ENCODE measurements at places on chromosomes 2 and 18.

DNA sequence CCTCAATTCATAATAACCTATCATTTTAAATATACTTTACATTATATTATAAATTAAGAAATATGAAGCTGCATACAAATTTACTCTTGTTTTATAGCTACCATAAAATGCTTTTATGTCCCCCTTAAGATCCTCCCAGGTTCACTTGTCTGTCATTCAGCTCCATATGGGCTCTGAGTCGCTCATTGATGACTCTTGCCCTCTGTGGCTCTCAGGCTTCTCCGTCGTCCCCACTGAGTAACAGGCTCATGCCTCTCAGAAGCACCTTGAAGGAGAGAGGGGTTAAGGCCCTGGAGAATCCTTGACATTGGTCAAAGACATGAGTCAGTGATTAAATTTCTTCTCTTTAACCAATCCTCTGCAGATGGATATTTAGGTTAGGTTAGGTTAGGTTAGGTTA lies 6.2 kb upstream of the MCM6 start:
- no peak for DNase-seq

GRCh38 chr18:9433671-9434121 lies 41.6 kb upstream of the RALBP1 start:
- DNase-seq: peak; percentile 77

DNA sequence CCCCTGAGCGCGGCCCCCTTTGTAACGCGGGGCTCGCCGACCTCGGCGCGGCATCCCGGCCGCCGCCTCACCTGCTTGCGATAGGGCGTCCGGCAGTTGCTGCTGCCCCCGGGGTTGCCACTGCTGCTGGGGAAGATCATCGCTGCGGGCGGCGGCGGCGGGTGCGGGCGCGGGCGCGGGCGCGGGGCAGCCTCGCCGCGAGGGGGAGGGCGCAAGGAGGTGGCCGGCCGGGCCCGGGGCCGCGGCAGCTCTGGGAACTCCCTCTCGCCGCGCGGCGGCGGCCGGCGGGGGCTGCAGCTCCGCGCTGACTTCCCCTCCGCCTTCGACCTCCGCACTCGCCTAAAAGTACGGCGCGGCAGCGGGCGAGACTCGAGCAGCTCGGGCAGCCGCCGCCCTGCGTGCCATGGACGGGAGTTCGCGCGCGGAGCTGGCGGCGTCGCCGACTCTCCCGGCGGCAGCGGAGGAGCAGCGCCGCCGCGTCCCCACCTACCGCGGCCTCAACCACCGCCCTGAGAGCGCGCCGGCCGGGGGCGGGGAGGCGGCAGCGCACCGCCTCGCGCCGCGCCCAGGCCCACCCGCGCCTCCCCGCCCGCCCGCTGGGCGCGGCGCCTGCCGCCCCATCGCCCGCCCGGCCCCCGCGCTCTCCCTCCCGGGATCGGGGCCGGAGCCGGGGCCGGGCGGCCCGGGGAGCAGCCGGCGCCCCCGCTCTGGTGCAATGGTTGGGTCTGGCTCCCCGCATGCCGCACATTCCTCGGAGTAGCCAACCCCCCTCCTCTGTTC lies 86.0 kb downstream of the RBMS1 start:
- DNase-seq: peak; percentile 77

- DNase-seq: no peak
Measured at GRCh38 chr18:74654638-74655037, 57.0 kb downstream of the ZNF407 start.

DNA sequence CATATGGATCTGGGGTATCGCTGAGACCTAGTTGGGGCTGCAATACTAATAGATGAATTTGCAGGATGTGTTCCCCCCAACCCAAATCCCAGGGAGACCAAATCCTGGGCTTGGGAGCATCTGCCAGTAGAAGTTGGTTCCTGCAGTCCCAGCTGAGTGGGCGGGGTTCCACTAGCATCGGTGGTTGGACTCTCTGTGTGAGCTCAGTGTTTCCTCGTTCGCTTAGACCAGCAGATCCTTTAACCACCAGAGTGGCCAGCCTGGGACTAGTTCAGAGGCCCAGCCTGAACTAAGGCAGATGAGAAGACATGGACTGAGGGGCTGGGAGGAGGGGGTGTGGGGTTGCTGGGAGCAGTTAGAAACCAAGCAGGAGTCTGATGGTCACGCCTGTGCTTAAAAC lies 40.7 kb downstream of the PCARE start:
- DNase-seq: no peak

GRCh38 chr18:62637807-62638687 lies 77.3 kb upstream of the PHLPP1 start:
- no peak for DNase-seq

GRCh38 chr2:109168086-109168485 lies 39.1 kb downstream of the SH3RF3 start:
- no peak for DNase-seq

DNA sequence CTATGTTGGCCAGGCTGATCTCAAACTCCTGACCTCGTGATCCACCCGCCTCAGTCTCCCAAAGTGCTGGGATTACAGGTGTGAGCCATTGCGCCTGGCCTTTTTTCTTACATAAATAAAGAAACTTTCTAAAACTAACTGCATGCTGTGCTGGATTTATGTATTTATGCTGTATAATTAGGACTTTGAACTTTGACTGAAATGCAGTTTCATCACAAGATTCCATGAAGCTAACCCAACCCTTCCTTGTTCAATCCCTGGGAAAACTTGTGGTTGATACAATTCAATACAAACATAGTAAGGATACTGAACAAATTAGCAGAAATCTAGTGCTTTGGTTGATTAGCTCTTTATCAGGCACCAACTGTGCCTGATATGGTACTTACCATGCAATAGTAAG lies 20.9 kb upstream of the SLC35F5 start:
- no peak for DNase-seq

DNA sequence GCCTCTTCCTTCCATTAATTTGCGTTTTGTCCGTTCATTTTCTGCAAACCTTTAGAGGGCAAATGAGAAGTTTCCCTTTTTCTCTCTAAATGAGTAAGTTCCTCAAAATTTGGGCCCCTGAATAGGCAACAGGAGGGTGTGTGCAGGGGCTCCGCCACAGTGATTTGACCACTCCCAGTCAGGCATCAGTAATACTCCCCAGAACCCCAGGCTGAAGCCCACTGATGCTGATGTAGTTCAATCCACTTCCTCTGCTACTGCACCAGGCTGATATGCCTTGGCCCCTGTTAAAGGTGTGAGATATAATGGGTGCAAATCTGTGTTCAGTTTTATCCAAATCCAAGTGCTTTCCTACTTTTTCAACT lies 1150.0 kb downstream of the RPIA start:
- DNase-seq: no peak

- no peak for DNase-seq
Measured at GRCh38 chr2:111617299-111618225, 266.4 kb downstream of the ANAPC1 start.

DNA sequence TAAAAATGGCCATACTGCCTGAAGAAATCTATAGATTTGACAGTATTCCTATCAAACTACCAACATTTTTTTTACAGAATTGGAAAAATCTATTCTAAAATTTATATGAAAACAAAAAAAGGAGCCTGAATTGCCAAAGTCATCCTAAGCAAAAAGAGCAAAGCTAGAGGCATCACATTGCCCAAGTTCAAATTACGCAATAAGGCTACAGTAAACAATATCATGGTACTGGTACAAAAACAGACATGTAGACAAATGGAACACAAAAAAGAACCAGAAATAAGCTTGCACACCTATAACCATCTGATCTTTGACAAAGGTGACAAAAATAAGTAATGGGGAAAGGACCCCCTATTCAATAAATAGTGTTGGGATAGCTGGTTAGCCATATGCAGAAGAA lies 50.2 kb upstream of the THSD7B start:
- DNase-seq: no peak

GRCh38 chr2:143558665-143559064 lies 429.4 kb downstream of the ARHGAP15 start:
- no peak for DNase-seq

GRCh38 chr2:106339132-106339531 lies 129.1 kb downstream of the RGPD3 start:
- no peak for DNase-seq

- DNase-seq: no peak
Measured at GRCh38 chr2:23301136-23301535, 83.8 kb upstream of the KLHL29 start.

- DNase-seq: peak; percentile 68
Measured at GRCh38 chr18:59957957-59958356, 58.2 kb downstream of the PMAIP1 start.

DNA sequence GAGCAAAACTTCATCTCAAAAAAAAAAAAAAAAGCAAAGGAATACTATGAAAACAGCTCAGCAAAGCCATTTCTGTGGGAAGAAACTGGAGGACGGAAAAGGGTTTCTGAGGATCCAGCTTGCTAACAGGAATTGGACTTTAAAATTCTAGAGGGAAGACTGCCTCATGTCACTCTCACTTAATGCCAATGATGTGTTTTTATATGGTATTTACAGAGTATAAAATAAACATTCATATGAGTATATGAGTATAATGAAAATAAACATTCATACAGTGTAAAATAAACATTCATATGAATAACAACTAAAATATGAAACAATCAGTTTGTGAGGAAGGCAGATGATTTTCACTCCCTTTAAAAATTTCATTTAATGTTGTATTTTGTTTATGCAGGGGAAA lies 43.9 kb downstream of the CHMP3 start:
- DNase-seq: no peak

GRCh38 chr2:98039085-98039756 lies 43.5 kb upstream of the TMEM131 start:
- no peak for DNase-seq

DNA sequence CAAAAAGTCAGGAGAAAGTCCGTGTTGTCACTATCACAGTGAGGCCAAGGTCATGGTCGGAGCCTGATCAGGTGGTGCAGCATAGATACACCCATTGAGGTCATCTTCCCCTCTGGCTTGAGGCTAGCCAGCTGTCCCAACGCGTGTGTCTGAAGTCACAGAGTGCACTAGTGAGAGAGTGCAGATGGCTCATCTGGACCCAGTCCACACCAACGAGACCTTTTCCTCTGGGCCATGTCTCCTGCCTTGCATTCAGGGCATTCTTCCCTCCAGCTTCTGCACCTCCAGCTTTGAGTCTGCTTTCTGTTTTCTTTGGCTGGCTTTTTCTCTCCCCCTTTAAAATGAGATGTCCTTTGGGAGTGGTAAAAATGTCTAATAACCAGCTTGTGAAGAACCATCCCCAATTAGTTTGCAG lies 146.9 kb downstream of the TDRD15 start:
- DNase-seq: peak; percentile 94

DNA sequence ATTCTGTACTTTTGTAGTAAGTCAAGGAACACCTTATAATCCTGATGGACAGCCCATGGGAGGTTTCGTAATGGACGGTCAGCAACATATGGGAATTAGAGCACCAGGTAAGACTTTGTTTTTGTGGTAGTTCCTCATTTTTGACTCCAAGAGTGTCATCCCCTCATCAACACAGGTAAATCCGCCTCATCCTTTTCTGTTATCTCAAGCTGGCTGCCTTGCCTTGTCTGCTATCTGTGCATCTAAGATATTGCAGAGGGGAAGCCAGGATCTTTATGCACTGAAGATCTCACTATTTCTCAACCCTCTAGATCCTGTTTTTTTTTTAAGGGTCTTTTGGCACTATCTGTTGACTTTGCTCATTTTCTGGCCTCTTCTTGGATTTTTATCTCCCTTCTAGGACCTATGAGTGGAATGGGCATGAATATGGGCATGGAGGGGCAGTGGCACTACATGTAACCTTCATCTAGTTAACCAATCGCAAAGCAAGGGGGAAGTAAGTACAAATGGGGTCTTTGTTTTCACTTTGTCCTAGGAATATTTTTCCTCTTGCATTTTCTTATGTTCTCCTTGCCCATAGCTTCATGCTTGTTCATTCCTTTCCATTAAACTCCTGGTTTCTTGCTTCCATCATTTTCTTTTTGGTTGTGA lies 133.8 kb downstream of the MEIS1 start:
- no peak for DNase-seq

DNA sequence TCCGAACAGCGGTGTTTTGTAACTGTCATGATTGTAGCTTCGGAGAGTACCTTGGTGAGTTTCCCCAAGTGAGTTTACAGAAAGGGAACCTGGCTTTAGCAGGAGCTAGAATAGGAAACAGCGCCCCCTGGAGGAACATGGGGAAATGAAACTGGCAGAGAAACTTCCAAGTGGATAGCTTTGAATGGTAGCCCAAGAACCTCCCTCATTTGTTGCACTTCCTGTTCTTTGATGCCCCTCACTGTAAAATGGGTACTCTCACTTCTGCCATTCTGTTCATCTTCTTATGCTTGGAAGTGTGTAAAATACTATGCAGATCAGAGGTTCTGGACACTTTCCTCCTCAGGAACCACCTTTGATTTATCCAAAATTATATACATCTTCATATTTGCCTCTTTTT lies 36.2 kb downstream of the CHST10 start:
- peak; percentile 89 for DNase-seq

DNA sequence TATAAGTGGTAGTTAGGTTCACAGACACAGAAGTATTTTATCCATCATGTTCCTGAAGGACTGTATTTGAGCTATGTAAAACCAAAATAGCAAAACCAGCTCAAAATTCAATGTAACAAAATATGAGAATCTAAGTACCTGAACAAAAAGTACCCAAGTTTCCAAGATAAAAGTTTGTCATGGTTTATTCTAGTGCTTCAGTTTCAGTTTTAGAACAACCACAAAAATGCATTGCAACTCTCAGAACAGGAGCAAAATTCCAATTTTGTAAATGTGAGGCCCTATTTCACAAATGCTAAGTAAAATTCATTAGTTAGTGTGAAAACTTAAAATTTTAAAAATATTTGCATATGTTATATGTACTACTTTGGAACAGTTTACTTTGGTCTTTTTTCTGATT lies 5.0 kb upstream of the ALPK2 start:
- DNase-seq: no peak

- no peak for DNase-seq
Measured at GRCh38 chr2:149375801-149376361, 45.5 kb downstream of the LYPD6 start.

- DNase-seq: no peak
Measured at GRCh38 chr2:121699421-121700333, 37.0 kb downstream of the NIFK start.

DNA sequence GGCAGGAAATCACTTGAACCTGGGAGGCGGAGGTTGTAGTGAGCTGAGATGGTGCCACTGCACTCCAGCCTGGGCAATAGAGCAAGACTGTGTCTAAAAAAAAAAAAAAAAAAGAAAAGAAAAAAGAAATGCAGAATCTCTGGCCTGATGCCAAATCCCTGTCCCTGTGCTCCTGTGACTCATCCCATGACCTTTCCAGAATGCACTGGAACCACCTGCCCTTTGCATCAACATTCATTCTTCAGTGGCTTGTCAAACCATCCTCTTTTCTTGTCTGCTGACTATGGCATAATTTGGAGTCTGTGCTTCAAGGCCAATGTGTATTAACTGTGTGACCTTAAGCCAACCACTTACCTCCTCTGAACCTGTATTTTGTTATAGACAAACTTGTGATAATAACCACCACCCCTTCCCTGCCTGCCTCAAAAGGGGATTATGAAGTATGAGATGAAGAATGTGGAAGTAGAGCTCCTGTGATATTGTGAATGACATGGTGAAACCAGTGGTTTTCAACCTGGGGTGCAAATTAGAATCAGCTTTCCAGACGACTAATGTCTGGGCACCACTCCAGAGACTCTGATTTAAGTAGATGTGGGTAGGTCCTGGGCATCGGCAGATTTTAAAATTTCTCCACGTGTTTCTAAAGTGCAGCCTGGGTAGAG lies 189.3 kb downstream of the CLIP4 start:
- DNase-seq: no peak
